ENCODE measurements at places on chromosomes 11 and 22.

DNA sequence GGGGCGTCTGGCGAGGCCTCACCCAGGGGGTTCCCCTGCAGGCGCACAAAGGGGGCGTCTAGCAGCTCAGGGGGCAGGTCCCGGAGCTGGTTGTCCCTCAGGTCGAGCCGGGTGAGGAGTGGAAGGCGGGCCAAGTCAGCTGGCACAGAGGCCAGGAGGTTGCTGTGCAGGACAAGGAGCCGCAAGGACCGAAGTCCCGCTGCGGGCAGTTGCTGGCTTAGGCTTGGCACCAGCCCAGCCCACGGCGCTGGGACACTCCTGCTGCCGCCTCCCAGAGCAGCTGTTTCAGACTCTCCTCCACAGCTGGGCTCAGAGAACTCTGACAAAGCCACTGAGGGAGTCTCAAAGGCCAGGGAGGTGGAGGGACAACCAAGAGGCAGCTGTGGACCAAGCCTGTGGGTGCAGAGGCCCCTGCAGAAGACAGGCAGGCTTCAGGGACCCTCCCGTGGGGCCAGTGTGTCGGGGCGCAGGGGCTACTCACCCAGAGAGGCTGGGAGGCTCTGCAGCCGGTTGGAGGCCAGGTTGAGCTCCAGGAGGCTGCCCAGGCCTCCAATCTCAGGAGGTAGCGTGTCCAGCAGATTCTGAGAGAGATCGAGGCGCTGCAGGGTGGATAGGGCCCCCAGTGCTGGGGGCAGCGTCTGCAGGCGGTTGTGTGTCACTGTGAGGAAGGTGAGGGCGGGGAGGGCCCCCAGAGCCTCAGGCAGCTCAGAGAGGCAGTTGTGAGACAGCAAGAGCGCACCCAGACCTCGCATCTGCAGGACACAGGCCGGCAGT is 2.2 kb downstream of the PIDD1 start:
- DNase-seq, result no peak

- no peak for DNase-seq
Measured at GRCh38 chr11:118223992-118224391, 819 bp downstream of the JAML start.

GRCh38 chr11:100800202-100800601 is 113.1 kb downstream of the ARHGAP42 start:
- DNase-seq, result no peak

- DNase-seq, result no peak
Measured at GRCh38 chr11:67274768-67275605, 8.7 kb downstream of the GRK2 start.

DNA sequence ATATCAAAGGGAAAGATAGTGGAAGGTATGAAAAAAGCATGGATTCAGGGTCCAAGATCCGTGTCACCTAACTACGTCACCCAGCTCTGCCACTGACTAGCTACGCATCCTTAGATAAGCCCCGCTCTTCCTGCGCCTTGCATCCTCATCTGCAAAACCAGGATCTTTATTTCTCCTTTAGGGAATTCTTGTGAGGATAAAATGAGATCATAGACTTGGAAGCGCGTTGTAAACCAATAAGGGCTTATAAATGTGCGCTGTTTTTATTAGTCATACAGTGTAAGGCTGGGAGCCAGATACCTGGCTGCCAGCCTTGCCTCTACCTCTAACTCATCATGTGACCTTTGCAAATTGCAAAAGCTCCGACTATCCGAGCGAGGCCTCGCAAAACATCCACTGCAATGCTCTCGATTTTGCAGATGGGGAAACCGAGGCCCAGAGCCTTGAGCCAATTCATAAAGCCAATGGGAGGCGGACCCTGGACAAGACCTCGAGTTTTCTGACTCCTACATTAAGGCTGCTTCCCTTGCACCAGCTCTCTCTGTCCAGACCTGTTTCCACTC is 753 bp downstream of the PRPF19 start:
- no peak for DNase-seq

DNA sequence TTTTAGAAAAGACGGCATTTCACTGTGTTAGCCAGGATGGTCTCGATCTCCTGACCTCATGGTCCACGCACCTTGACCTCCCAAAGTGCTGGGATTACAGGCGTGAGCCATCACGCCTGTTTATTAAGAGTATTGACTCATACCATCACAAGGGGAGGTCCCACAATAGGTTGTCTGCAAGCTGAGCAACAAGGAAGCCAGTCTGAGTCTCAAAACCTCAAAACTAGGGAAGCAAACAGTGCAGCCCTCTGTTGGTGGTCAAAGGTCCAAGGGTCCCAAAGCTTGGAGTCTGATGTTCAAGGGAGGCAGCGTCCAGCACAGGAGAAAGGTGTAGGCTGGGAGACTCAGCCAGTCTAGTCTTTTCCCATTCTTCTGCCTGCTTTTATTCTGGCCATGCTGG is 32.8 kb upstream of the LDLRAD3 start:
- no peak for DNase-seq
